ENCODE measurements at places on chromosomes 13 and 19. TPM values are rescaled to one million over a fixed set of nuclear protein-coding genes. Genes with fewer than 3 reads are reported as not detected.

GRCh38 chr13:24863748-24864540 is 100.0 kb downstream of the RNF17 start:
- no peak for DNase-seq

DNA sequence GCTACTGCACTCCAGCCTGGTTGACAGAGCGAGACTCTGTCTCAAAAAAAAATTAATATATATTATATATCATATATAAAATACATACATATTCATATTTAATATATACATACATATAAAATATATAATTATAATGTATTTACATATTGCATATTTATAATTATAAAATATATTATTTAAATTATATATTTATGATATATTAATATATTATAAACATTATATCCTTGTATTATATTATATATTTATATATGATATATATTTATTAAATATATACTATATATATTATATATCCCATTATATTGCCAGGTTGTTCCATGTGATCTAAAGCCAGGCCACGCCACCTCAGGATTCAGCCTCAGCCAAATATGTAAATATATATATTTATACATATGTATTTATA is 9.7 kb downstream of the BRME1 start:
- no peak for DNase-seq

GRCh38 chr19:31383553-31383952 is 34.3 kb upstream of the TSHZ3 start:
- no peak for DNase-seq

- DNase-seq, result no peak
Measured at GRCh38 chr19:7874076-7874896, at the start of gene PRR36. TSS of gene PRR36 (minus strand) at chr19:7874390. CDS start at chr19:7873689, 701 bp downstream.

- DNase-seq, result no peak
Measured at GRCh38 chr13:80359414-80359777, 18.5 kb upstream of the SPRY2 start.

DNA sequence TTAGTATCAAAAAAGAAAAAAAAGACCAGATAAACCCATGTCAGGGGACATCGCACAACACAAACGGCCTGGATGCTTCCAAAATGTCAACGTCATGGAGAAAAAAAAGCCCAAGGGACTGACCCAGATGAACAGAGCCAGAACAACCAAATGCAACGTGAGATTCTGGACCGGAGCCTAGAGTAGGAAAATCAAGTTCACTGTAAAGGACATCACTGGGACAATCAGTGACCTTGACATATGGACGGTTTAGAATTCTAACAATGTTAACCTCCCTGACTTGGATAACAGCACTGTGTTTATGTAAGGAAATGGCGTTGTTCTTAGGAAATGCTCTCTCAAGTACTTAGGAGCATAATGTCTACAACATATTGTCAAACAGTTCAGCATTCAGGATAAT is 15.1 kb upstream of the EMP3 start:
- DNase-seq, result no peak

DNA sequence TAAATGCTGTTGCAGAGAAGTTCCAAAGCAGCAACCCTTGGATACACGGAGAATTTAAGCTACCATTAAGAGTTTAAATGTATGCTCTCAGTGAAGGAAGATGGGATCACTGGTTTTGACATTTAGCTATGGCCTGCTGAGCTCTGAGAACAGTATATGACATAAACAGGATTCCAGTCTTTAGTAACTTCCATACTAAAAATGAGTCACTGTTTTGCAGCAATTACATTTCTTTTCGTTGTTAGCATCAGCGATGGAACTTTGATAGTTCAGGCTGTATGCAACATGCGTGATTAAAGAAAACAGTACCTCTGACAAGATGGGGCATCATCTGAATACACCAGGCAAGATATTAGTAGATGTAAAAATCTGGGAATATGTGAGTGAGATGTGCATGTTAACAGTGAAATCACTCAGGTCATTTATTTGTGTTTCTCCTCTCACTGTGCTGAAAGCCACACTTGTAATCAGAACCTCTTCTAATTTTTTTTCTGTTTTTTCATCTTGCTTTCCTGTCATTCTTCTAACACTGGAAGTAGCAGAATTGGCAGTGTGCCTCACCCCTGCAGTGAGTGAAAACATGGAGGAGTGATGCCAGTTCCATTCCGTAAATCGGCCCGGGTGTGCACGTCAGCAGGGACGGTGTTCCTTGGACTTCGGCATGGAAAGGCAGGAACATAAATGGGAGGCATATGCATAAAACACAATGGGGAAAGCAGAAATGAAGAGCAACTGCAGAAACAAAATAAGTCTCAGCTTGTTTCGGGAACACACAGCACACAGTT is 361.5 kb downstream of the OXGR1 start:
- no peak for DNase-seq

- no peak for DNase-seq
Measured at GRCh38 chr19:36973844-36974195, 57.7 kb downstream of the ZNF568 start.

DNA sequence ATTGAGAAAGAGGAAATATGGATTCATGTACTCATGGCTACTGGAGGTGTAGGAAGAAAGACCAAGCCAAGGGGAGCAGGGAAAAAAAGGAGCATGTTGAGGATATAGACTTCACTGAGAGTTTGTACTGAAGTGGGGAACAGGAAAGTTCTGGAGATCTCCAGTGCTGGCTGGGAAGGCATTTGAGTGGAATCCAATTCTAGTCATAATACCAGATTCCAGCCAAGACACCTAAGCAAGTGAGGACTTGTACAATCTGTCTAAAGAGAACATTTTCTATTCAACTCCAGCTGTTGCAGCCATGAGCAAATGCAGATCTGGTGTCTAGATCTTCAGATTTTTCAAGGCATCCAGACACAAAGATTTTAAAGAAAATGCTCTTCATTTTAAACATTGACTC is 412.5 kb downstream of the OXGR1 start:
- peak; percentile 2 for DNase-seq

GRCh38 chr19:4403005-4403761 is 743 bp downstream of the CHAF1A start:
- no peak for DNase-seq

DNA sequence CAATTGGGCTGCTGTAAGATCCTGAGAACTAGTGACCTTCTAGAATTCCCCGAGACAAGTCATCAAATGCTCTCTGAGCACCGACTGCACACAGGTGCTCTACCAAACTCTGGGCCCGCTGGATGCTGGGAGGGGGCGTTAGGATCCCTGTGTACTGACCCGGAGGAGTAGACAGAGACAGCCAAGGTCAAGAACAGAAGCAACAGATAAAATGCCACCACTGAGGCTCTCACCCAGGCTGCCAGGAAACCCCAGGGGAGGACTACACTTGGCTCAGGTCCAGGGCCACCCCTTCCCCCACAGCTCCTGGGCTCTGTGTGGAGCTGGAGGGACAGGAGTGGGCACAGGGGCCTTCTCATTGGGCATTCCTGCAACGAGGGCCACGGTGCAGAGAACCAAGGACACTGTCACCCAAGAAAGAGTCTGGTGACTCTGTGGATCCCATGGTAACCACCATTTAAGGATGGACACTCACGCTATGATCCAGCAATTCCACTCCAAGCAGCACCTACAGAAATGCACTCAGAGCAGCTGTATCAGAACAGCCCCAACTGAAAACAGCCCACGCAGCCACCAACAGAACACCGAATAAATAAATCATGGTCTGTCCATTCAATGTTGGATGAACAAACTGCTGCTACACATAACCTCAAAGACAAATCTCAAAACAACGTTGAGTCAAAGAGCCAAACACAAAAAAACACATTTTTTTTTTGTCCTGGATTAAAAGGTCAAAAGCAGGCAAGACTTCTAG is 16.8 kb upstream of the SLC35E1 start:
- DNase-seq, result no peak

DNA sequence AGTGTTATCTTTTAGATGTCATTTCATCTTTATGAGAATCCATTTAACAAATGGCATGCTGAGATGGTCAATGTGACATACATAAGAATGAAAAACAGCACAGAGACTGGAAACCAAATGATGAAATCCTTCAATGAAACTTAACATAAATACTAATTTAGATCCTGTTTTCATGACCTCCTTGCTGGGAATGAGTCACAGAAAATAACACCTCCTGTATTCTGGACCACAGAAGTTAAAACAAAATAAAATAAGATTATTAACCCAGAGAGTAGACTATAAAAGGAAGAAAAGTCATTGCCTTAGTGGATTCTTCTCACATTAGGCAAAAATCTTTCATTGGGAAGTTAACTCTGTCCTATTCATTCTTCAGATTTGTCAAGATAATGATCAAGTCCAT is 1.6 kb downstream of the DIAPH3 start:
- DNase-seq, result no peak

DNA sequence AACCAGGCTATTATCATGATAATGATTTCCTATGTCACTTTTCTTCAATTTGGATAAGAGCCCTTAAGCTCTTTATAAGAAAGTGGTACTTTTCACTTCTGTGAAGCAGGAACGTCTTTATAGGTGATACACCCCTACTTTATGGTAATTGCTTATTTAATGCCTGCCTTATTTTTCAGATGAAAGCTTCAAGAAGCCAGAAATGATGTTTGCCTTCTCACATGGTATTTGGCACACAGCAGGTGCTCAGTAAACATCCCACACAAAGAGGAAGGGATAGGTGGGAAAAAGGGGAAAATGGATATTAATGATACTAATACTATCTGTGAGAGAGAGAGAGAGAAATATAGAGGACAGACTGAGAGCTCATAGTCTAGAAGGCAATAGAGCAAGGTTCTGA is 29.0 kb upstream of the WASF3 start:
- no peak for DNase-seq

GRCh38 chr13:101944521-101944920 is 457.3 kb downstream of the FGF14 start:
- no peak for DNase-seq

DNA sequence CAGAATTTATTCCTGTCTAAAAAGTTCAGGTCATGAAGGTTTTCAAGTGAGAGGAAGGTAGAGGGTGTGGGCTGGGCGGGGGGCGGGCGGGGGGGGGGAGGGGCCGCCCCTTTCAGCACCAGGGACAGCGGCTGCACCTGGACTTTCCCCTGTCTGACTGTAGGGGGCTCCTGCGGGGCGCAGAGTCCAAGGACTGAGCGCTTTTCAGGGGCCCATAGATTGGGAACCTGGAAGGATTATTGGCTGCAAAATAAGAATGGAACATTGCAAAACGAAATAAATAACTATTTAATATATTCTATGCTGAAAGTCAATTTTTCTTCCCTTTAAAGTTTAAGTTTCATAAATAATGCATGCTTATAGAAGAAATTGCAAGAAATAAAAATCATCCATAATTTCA is 8.9 kb upstream of the CYP4F3 start:
- DNase-seq, result no peak

GRCh38 chr13:48731001-48731658 is 77.4 kb downstream of the CYSLTR2 start:
- DNase-seq, result peak; percentile 54

GRCh38 chr19:27722625-27723024 is 1490.3 kb downstream of the UQCRFS1 start:
- no peak for DNase-seq

GRCh38 chr19:8681345-8682029 is 17.1 kb downstream of the ACTL9 start:
- DNase-seq, result no peak

DNA sequence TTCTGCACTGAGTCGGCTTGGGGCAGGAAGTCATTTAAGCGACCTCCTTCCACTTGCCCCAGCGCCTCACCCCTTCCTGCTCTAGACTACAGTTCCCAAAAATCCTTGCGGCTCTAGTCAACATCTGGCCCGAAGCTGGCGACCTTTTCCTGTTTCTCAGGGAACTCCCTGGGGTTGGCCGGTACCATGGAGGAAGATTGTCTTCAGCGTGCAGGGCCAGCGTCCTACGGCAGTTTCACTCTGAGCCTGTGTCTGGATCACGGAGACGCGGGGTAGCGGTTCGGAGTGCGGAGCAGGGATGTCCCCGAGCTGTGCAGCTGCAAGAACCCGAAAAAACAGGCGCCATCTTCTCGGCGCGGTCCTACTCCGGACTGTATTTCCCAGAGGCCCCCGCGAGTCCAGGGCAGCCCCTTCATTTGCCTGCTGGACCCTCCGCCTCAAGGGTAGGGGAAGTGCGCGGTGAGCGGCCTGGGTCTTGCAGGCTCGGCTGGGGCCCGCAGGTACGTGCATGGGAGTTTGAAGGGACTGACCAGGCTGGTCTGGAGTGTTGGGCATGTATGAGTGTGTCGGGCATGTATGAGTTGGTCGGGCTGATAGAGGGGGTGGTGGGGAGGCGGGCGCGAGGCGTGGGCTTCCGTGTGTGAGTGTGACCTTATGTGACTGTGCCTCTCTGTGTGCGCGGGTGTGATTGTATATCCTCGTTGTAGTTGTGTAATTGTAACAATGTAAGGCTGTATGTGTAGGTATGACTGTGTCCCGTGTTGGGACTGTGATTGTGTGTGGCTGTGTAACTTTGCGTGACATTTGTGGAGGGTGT is at the start of gene ZNF383:
Gene ZNF383 (plus strand): TSS at position 440 of the 817 bp plus-strand sequence. CDS start 12,240 bp downstream, outside the sequence.
- peak; percentile 86 for DNase-seq

- DNase-seq, result no peak
Measured at GRCh38 chr13:38398711-38399493, 49.3 kb downstream of the UFM1 start.

DNA sequence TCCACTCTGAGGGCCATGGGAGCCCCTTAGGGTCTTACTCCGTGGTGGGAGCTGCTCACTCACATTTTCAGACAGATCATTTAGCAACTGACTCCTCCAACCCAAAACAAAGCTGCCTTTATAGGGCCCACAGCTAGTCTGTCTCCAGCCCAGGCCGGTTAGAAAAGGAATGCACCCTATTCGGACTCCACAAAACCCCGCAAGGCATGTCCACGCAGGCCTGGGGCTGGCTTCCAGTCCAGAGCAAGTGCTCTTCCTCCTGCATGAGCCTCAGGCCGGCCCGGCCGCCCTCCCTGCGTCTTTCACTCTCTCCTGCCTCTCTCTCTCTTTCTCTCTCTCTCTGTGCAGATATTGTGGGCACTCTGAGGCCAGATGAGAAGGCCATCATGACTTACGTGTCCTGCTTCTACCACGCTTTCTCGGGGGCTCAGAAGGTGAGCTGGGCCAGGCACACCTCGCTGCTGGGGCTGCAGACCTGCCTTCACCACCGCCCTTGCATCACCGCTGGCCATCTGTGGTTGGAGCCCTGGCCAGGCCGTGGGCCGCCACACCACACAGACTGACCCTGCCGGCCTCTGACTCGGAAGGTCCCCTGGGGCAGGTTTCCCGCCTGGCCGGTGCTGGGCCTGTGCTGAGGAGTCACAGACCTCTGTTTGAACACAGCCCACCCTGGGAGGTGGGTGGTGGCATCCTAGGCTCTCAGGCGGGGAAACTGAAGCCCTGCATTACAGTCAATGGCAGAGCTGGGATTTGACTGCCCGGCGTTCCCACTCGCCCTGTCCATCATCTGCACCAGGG is 33.1 kb downstream of the CAPN12 start:
- DNase-seq, result no peak

Gene ZNF709
- 1.4 TPM for total RNA-seq

Gene DACH1
- 0.09 TPM for total RNA-seq

Gene COL4A2
- 53.3 TPM for total RNA-seq

Gene ARGLU1
- 64.1 TPM for total RNA-seq

Gene HIF3A
- 0.49 TPM for total RNA-seq

Gene GFY
- not detected for total RNA-seq

Gene ZNF529
- 10.5 TPM for total RNA-seq

Gene TEX29
- total RNA-seq, result not detected

Gene SYNE4
- total RNA-seq, result not detected

Gene SERTM1
- total RNA-seq, result 0.25 TPM

Gene JUNB
- total RNA-seq, result 87.9 TPM

Gene RB1
- total RNA-seq, result 23.3 TPM

Gene OLFM2
- total RNA-seq, result 0.82 TPM

Gene ATP8A2
- under 0.01 TPM for total RNA-seq

Gene LILRB2
- not detected for total RNA-seq

Gene SEMA6B
- total RNA-seq, result 1.7 TPM

Data from fibroblast of the aortic adventitia (primary cell).